Brain microvascular endothelial cell (primary cell): ENCODE measurements at places on chromosomes 4 and X.

- DNase-seq = no peak
Observed at GRCh38 chr4:2297606-2298531, 36.0 kb upstream of the MXD4 start.

- DNase-seq = peak; percentile 84
Observed at GRCh38 chrX:13428053-13428786, 108.4 kb upstream of the ATXN3L start.

DNA sequence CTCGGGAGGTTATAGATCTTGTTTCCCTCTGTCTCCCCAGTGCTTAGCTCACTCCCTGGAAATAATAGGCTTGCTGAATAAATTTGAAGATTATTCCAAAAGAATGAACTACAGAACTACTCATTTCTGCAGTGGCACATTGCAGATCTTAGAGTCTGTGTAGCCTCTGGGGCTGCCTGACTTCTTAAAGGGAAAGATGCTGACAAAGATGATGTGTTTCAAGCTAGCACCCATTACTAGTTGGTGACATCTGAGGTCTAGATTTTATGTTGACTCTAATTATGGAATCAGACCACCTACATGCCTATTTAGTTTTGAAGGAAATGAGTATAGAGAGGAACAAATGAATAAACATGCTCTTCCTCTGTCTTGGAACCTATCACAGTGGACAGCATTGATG lies 123.7 kb upstream of the KCNIP4 start:
- no peak for DNase-seq

- DNase-seq = no peak
Observed at GRCh38 chrX:27236681-27237080, 226.5 kb downstream of the PPP4R3C start.

- DNase-seq = no peak
Observed at GRCh38 chr4:129604632-129605255, 508.8 kb downstream of the C4orf33 start.

DNA sequence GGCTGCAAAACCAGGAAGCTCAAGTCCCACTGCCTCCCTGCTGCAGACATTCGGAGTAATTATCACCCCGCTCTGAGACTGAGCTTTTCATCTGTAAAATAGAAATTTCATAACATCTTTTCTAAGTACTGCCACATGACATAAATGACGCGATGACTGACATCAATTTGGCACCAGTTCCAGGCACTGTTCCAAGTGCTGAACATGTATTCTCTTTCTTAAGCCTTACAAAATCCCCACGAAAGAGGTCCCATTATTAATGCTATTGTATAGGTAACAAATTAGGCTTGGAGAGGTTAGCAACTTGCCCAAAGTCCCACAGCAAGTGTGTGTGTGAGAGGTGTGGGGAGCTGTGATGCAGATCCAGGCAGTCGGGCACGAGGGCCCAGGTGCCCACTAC lies 56.4 kb downstream of the SLC2A9 start:
- no peak for DNase-seq

- DNase-seq = no peak
Observed at GRCh38 chr4:181388061-181388460, 855.1 kb upstream of the TENM3 start.

DNA sequence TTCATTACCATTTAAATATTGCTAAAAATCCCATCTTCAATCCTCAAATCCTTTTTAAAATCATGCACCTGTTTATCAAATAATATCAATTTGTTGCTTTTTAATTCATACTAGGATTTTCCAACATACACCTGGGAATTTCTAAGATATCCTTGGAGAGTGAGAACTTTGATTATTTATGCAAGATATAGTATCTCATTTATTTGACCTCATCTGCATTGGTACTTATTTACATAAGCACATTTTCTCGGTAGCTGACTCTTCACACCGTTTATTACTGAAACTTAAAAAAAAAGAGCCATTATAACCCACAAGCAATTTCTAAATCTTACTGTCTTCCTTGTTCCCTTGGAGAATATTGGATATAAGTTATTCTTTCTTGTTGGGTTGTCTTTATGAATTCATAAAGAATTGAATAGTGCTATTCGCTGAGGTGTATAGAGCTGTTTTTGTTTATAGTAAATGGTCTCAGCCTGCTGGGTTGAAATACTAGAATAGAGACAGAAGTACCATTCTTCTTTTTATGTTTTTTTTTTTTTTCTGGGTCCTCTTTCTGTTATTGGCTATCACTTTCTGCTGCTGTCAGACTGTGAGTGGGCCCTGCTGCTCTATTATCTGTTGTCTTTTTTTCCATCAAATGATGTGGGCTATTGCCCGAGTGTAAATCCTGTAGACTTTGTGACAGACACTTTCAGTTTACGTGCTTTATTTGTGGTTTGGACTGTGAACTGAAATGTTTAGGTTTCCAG lies 2.9 kb downstream of the UGT8 start:
- no peak for DNase-seq

- DNase-seq = no peak
Observed at GRCh38 chr4:6195602-6196319, 4.6 kb downstream of the JAKMIP1 start.

GRCh38 chrX:17542123-17542522 lies 167.1 kb downstream of the NHS start:
- no peak for DNase-seq

DNA sequence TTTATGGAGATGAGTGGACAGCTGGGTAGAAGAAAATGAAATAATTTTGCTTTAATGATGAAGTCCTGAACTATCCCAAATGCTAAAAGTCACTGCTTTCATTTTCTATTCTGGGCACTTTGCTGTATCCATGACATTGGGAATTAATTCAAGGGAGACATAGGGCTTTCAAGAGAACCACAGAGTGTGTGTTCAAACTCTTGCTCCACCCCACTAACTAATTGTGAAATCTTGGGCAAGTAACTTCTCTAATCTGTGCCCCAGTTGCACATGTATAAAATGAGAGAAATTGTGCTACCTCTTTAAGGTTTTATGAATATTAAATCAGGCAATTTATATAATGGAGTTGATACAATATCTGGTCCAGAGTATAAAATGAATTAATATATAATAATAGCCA lies 1422.0 kb downstream of the ADGRL3 start:
- no peak for DNase-seq

DNA sequence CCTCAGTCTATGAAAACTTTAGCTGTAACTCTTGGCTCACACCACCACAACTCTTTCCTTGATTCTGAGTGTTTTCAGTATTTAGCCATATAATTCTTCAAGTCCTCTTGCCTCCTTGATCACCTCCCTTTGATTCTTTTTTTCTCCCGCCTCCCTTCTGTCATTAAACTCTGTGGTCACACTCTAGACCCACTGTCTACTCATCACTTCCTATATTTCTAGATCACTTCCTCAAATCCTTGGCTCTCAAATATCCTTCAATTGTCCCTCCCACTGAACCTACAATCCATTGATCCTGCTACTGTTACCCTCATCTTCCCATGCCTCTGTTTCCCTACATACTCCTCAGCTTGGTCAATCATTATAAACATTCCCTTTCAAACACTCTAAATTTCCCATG lies 12.4 kb upstream of the CXXC4 start:
- no peak for DNase-seq

GRCh38 chrX:44974451-44974850 lies 101.5 kb downstream of the KDM6A start:
- DNase-seq = peak; percentile 25

DNA sequence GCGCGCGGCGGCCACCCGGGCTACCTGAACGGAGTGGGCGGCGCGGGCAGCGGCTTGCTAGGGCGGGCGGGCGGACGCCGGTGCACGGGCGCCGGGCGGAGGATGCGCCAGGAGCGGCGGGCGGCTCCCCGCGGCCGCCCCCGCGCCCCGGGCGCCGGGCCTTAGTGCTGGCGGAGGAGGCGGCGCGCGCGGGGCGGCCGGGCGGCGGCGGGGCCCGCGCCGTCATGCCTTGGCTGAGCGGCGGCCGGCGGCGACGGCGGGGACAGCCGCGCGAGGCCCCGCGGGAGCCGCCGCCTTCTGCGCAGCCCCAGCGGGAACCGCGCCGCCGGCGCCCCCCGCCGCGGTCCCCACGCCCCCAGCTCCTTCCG lies 48.2 kb downstream of the CLDN34 start:
- DNase-seq = no peak

- DNase-seq = no peak
Observed at GRCh38 chr4:70533211-70533610, 14.8 kb downstream of the AMTN start.

GRCh38 chr4:162347842-162348213 lies 184.0 kb upstream of the FSTL5 start:
- no peak for DNase-seq

- no peak for DNase-seq
Observed at GRCh38 chrX:4876268-4876667, 1162.8 kb upstream of the PRKX start.

GRCh38 chr4:24262616-24263015 lies 321.7 kb downstream of the DHX15 start:
- no peak for DNase-seq

GRCh38 chrX:46125111-46125510 lies 420.1 kb downstream of the ZNF674 start:
- no peak for DNase-seq

- DNase-seq = no peak
Observed at GRCh38 chr4:125787707-125788106, 473.0 kb downstream of the FAT4 start.

DNA sequence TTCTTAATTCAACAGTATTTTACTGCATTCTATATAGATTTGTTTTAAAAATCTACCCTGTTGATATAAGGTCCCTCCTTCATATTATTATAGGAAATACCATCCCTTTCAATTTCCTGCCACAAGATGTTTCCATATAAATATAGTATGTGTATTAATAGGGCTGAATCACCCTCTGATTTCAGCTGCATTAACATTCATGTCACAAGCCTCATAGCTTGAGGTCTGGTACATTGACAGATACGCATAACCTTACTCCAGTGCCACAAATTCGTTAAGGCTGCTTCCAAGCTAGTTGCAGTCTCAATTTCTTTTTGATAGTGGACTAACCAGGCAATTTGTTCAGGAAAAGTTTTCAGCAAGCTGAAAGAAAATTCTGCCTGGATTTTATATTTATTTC lies 128.4 kb downstream of the KLHL34 start:
- peak; percentile 55 for DNase-seq

DNA sequence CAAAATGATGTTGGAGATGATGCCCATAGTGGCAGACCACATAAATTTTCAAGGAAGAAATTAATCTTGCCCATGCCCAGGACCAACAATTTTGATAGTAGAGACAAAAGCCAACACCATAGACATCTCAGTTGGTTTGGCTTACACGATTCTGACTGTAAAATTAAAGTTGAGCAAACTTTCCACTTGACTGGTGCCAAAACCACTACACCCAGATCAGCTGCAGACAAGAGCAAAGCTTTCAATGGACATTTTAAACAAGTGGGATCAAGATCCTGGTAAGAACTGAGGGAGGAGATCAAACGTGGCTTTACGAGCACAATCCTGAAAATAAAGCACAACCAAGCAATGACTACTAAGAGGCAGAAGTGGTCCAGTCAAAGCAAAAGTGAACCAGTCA lies 90.7 kb downstream of the PAPSS1 start:
- no peak for DNase-seq

DNA sequence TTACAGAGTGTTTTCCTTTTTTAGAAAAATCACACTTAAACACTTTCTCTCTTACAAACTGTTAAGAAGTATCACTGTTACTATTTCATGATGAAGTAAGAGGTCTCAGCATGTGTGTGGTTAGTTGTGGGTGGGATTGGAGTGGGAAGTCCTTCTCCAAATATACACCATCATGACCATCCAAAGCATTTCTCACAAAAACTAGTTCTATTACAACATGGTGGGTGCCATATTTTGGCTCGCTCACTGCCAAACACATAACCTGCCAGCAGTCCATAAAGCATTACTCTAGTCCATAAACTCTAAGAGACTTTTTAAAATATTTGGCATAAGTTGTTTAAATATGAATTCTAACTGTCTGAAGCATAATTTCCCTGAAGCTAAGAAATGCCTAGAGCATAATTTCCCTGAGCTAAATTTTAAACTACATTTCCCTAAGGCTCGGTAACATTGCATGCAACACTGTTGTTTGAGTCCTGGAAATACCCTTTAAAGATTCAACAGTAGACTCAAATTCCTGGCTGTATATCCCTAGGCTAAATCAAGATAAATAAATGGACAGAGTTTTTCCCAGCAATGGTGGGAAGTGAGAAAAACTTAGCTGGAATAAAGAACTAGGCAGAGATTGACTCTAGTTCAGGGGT lies 415.0 kb upstream of the INTU start:
- no peak for DNase-seq

GRCh38 chr4:119730671-119730950 lies 102.0 kb upstream of the PDE5A start:
- DNase-seq = no peak
